A549 treated with dexamethasone at 1 μM for 4 hours (cell line): ENCODE measurements at places on chromosomes 13 and 19. TPM values are rescaled to one million over a fixed set of nuclear protein-coding genes. Genes with fewer than 3 reads are reported as not detected.

The MAST1 gene
- total RNA-seq: 0.92 to 2.2 TPM (median 1.7 TPM) in 5 replicates

The CBLC gene
- total RNA-seq: 0.06 TPM in 1 of 5 replicates, not detected in the others

The MCEMP1 gene
- not detected in 5 replicates for total RNA-seq

The LRG1 gene
- 0.06 to 0.17 TPM (median 0.10 TPM) in 5 replicates for total RNA-seq

The NUFIP1 gene
- 6.3 to 7.0 TPM (median 6.5 TPM) in 5 replicates for total RNA-seq

The IZUMO4 gene
- total RNA-seq: 0.30 to 0.73 TPM (median 0.47 TPM) in 5 replicates

The FCGBP gene
- total RNA-seq: 0.21 to 1.2 TPM (median 0.82 TPM) in 5 replicates

The ZNF225 gene
- total RNA-seq: 2.6 to 3.6 TPM (median 3.1 TPM) in 5 replicates

The ATP4B gene
- not detected in 5 replicates for total RNA-seq

The CGB8 gene
- total RNA-seq: 1.5 to 3.0 TPM (median 2.7 TPM) in 5 replicates

The CCDC8 gene
- not detected in 5 replicates for total RNA-seq

The ETV2 gene
- 1.3 to 3.2 TPM (median 2.8 TPM) in 5 replicates for total RNA-seq

The DNAJC15 gene
- total RNA-seq: 0.10 to 0.37 TPM (median 0.29 TPM) in 5 replicates

The FXYD1 gene
- 0.22 to 0.33 TPM in 2 of 5 replicates, not detected in the others for total RNA-seq

The ZNF682 gene
- not detected in 5 replicates for total RNA-seq

The ACTL9 gene
- not detected in 5 replicates for total RNA-seq

The PSG7 gene
- 0.04 to 0.11 TPM (median 0.06 TPM) in 5 replicates for total RNA-seq

The ZNF296 gene
- total RNA-seq: 11.5 to 21.3 TPM (median 18.6 TPM) in 5 replicates

The THSD8 gene
- total RNA-seq: 3.8 to 12.3 TPM (median 7.3 TPM) in 4 of 5 replicates, not detected in the other

The PGPEP1 gene
- total RNA-seq: 1.5 to 3.6 TPM (median 2.9 TPM) in 5 replicates

The ICAM5 gene
- total RNA-seq: 0.19 to 0.93 TPM (median 0.81 TPM) in 5 replicates

The CLC gene
- total RNA-seq: not detected in 5 replicates
